ENCODE measurements at places on chromosomes 4 and X.

DNA sequence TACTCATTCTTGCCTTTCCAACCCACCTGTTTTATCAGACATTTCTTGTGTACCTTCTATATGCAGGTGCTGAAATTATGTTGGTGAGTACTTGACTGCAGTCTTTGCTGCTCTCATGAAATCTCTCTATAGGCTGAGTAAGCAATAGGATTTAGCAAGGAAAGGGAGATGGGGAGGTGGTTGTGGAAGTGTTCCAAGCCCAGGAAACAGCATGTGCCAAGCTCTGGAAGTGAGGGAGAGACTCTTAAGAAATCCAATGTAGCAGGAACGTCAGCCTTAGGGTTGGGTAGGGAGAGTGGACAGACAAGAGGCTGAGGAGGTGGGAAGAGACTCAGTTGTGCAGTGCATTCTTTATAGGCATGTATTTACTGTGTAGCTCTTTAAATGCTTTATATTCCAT lies 5.6 kb downstream of the SEPTIN11 start:
- DNase-seq: no peak

GRCh38 chrX:10900585-10901289 lies 210.4 kb upstream of the HCCS start:
- DNase-seq: no peak

DNA sequence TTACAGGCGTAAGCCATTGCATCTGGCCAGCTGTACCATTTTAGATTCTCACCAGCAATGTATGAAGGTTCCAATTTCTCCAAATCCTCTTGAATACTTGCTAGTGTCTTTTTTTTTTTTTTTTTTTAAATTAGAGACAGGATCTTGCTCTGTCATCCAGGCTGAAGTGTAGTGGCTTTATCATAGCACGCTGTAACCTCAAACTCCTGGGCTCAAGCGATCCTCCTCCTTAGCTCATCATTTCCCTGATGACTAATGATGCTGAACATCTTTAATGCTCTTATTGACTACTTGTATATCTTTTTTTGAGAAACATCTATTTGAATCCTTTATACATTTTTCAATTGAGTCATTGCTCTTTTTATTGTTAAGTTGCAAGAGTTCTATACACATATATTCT lies 40.3 kb downstream of the HDAC8 start:
- DNase-seq: no peak

GRCh38 chrX:13158911-13159310 lies 114.5 kb upstream of the FAM9C start:
- DNase-seq: no peak

GRCh38 chr4:125393825-125394224 lies 79.1 kb downstream of the FAT4 start:
- no peak for DNase-seq

- no peak for DNase-seq
These were observed 618.6 kb upstream of the CPEB2 start for GRCh38 chr4:14383652-14384051.

- DNase-seq: no peak
These were observed 893.8 kb upstream of the INTU start for GRCh38 chr4:126738926-126739325.

GRCh38 chrX:113833096-113834055 lies 750.5 kb upstream of the HTR2C start:
- no peak for DNase-seq

DNA sequence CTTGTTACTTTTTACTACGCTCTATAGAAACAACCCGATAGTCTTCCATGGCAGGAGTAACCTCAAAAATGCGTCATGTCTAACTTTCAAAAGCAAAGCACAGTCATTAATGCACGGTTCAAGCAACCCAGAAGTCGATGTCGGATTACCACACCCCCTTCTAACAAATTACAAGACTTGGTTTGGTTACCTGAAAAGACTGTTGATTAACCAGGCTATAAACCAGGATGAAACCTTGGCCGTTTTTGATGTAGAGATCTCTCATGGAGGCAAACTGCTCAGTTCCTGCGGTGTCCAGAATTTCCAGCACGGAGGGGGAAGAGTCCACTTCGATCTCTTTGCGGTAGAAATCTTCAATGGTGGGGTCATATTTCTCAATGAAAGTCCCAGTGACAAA lies 2.4 kb downstream of the RAP2C start:
- no peak for DNase-seq

DNA sequence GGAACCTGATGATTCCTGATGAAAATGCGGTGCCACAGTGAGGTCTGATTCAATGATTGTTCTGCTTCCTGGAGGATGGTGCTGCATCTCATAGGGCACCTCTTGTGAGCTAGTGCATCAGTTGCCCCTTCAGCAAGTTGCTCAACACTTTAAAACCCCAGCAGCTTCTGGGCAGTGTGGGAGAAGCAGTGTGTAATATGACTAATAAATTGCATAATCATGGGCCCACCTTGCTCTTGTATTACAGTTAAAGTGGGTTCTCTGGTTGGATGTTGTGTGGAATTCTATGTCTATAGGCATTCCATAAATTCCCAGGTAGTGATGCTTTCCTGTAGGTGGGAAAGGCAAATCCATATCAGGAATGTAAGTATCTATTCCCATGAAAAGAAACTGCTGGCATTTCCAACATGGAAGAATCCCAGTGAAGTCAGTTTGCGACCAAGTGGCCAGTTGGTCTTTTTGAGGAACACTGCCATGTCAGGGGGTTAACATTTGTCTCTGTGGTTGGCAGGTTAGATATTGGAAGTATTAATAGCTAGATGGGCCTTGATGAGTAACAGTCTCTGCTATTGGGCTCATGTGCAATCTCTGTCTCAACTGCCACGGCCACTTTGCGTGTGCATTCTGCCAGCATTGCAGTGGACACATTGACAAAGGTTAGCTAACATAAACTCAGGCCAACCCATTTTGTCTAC lies 121.1 kb upstream of the OTUD4 start:
- DNase-seq: no peak

GRCh38 chrX:1546691-1547251 lies 9.8 kb upstream of the P2RY8 start:
- DNase-seq: peak; percentile 30

GRCh38 chr4:156971676-156972378 lies at the start of gene PDGFC:
Gene PDGFC, minus strand, starts transcription at chr4:156971799. Its CDS starts 896 bp downstream, at chr4:156970903.
- DNase-seq: peak; percentile 79

GRCh38 chr4:38856524-38857337 lies at the start of gene TLR6:
Gene TLR6, minus strand, starts transcription at chr4:38856817. Its CDS starts 27,344 bp downstream, at chr4:38829473.
- DNase-seq: no peak

DNA sequence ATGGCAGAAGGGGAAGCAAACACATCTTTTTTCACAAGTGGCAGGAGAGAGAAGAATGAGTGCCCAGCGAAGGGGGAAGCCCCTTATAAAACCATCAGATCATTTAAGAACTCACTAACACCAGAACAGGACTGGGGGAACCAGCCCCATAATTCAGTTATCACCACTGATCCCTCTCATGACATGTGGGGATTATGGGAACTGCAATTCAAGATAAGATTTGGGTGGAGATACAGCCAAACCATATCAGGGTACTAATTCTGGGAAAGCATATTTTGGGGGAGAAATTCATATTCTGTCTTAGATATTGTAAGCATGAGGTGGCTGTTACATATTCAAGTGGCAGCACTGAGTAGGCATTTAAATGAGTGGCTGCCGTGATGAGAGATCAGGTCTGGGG lies 87.8 kb downstream of the RAPGEF2 start:
- no peak for DNase-seq

DNA sequence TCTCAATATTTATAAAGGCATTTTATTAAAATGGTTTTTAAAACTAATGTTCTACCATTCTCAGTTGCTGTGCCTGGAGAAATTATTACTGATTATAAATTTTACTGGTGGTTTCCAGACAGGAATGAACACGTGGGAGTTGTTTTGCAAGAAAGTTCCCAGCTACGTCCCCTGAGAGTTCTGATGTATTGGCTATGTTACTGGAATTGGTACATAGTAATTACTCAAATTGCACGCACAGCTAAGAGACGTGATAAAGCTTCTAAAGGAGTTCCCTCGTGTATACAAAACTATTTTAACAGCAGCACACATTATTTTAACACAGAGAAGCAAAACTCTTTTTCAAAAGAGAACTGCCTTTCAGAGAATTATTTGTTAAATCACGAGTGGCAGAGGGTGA lies 292.2 kb downstream of the NLGN4X start:
- DNase-seq: no peak

GRCh38 chr4:181956512-181956911 lies 286.7 kb upstream of the TENM3 start:
- DNase-seq: no peak

- DNase-seq: no peak
These were observed 173.6 kb downstream of the CORIN start for GRCh38 chr4:47664051-47664826.

- no peak for DNase-seq
These were observed 35.3 kb downstream of the ARAP2 start for GRCh38 chr4:36208893-36209473.

- DNase-seq: no peak
These were observed 30.8 kb downstream of the EXOC1 start for GRCh38 chr4:55884093-55884850.

GRCh38 chrX:44992775-44993174 lies 119.8 kb downstream of the KDM6A start:
- no peak for DNase-seq

GRCh38 chr4:182142176-182143085 lies 100.8 kb upstream of the TENM3 start:
- DNase-seq: no peak

DNA sequence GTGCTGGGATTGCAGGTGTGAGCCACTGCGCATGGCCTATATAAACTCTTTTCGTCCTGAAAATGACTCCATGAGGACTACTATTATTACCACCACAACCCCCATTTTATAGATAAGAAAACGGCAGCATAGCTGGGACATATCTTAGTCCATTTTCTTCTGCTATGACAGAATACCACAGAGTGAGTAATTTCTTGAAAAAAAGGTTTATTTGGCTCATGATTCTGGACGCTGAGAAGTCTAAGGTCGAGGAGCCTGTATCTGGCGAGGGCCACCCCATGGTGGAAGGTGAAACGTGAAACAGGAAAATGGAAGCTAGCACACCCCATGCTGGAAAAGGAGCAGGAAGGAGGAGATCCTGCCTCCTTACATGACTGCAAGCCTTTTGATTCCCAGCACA lies 68.9 kb downstream of the SMIM20 start:
- DNase-seq: no peak

All from left ventricle myocardium inferior (tissue), 1 donor.